ENCODE measurements at places on chromosomes 4 and X.

- DNase-seq: peak; percentile 56
These were observed 17.1 kb downstream of the MGST2 start for GRCh38 chr4:139682741-139683151.

DNA sequence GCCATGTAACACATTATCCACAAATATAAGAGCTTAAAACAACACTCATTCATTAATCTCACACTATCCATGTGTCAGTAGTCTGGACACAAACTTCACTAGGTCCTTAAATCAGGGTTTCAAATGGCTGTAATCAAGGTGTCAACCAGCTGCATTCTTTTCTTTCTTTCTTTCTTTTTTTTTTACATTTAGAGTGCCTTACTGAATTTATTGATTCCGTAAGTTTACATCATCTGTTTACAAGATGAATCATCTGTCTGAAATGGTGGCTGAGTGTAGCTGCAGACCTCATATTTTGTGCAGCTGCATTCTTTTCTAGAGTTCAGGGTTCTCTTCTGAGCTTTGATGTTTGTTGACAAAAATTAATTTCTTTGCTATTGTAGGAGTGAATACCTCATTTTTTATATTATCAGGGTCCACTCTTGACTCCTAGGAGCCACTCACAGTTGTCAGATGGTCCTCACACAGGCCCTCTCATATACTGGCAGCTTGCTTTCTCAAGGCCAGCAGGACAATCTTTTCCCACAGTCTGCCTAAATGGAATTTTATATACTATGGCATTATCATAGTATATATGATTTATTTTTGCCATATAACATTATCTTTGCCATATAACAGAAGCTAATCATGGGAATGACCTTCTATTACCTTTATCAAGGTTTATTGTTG, 37.8 kb downstream of the SPOCK3 start:
- DNase-seq: no peak

DNA sequence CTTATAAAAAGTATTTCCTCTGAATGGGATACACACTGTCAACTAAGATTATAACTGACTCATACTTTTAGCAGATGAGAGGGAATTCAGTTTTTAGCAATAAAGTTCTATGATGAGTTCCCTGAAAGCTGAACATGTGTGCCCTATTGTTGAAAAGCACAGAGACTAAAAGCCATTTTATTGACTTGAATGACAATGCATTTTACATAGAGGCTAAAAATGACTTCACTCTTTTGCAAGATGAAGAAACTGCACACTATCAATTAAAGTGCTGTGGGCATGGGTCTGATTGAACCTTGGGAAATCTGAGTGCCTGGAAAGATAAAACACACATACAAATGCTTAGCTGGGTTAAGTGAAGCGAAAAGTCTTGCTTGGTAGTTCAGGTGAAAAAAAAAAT, 633.4 kb downstream of the PDHA2 start:
- DNase-seq: no peak

GRCh38 chr4:22814906-22815305, 122.2 kb downstream of the GBA3 start:
- DNase-seq: no peak

GRCh38 chr4:123740236-123740635, 343.6 kb downstream of the SPRY1 start:
- DNase-seq: no peak
